Cardiac ventricle fibroblast (primary cell): ENCODE measurements at places on chromosomes 13 and 19. TPM values are rescaled to one million over a fixed set of nuclear protein-coding genes. Genes with fewer than 3 reads are reported as not detected.

The HSD17B14 gene
- 3.0 TPM in 1 of 2 replicates, not detected in the other for total RNA-seq

The LIG4 gene
- total RNA-seq = 3.7 and 5.3 TPM in 2 replicates

The TMEM59L gene
- total RNA-seq = 5.4 and 6.2 TPM in 2 replicates

The TJP3 gene
- not detected in 2 replicates for total RNA-seq

The SOX1 gene
- total RNA-seq = not detected in 2 replicates

The PRSS57 gene
- total RNA-seq = not detected in 2 replicates

The CGB1 gene
- not detected in 2 replicates for total RNA-seq

The PEG3 gene
- total RNA-seq = 2.6 and 2.8 TPM in 2 replicates

The CA11 gene
- 1.3 and 2.5 TPM in 2 replicates for total RNA-seq
